ENCODE measurements at places on chromosomes 2 and 18.

DNA sequence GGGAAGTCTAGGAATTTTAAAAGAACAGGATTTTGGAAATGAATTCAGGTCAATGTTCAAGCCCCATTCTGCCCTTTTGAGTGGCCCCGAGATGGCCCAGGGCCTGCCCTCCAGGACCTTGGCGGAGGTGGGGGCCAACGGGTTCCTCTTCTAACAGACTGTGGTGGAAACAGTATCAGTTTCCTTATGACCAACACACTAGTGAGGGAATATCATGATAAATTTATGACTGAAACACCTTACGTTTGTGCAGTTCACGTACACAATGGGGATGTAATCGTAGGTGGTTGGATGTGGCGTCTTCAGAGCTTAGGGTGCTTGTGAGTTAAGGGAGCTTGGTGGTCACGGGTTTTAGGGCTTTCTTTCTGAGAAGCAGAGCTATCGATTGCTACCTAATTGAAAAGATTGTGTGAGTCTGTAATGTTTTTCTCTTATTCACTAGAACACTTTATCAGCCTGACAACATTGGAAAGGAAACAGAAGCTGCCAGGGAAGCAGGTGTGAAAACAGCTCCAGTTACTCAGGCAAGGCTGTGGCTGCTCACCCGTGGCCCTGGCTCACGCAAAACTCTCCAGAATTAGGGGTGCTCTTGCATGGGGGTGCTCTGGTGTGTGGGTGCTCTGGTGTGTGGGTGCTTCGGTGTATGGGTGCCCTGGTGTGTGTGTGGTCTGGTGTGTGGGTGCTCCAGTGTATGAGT lies 165.3 kb downstream of the SNTG2 start:
- no peak for DNase-seq

GRCh38 chr2:204727368-204727767 lies 182.1 kb downstream of the PARD3B start:
- no peak for DNase-seq

GRCh38 chr2:176892676-176893226 lies 319.8 kb upstream of the HNRNPA3 start:
- no peak for DNase-seq

GRCh38 chr18:59271606-59272220 lies 1.5 kb downstream of the RAX start:
- DNase-seq, result no peak

- DNase-seq, result no peak
Observed at GRCh38 chr2:216108310-216108966, 710 bp upstream of the XRCC5 start.

DNA sequence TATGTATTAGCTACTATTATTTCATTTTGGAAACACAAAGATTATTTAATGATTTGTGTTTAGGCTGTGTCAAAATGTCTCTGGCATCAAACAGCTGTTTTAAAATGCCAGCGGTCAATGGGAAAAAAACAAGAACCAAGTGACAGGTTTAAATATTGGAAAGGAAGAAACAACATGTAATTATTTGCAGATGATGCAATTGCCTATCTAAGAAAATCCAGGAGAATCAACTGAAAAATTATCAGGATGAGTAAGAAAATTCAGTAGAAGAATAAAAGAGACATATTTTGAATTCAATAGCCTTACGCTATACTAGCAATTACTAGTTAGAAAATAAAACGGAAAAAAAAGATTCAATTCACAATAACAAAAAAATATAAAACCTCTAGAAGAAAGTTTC lies 51.6 kb downstream of the HNRNPLL start:
- no peak for DNase-seq

GRCh38 chr2:233358335-233358734 lies 4.0 kb downstream of the DGKD start:
- no peak for DNase-seq

DNA sequence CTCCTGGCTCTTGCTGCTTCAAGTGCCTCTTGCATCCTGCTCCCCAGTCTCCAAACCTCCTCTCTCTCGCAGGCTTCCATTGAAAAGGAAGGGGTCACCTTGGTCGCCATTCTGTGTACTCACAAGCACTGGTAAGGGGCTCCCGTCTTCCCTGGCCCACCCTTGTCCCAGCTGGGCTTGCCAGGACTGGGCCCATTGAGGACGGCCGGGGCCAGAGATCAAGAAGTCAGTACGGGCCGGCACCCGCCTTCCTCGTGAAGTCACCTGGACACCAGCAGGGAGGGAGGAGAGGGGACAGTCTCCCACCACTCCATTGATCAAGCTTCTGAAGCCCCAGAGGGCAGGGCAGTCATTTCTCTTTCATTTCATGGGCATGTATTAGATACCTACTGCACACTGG lies 16.0 kb upstream of the CATIP start:
- DNase-seq, result no peak

- DNase-seq, result no peak
Observed at GRCh38 chr2:9236867-9237266, 30.3 kb downstream of the ASAP2 start.

DNA sequence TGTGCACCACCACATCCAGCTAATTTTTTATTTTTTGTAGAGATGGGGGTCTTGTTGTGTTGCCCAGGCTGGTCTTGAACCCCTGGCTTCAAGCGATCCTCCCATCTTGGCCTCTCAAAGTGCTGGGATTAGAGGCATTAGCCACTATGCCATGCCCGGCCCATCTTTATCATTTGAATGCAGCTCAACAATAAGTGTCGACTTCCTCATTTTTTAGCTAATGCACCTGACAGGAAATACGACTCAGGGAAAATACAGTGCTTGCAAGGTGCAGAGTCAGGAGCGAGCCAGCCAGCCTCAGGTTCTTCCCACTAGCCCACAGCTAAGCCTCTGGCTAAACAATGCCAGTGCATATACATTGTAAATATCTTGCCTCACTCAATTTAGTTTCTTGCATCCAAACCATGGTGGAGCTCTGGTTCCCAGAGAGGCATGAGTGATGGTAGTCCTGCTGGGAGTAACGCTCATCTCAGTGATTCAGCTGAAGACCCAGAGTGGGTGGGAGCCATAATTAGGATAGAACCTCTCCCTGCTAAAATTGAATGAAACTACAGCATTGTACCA lies 135.0 kb downstream of the TGIF1 start:
- no peak for DNase-seq

- no peak for DNase-seq
Observed at GRCh38 chr18:75257605-75258004, 47.0 kb downstream of the TSHZ1 start.

DNA sequence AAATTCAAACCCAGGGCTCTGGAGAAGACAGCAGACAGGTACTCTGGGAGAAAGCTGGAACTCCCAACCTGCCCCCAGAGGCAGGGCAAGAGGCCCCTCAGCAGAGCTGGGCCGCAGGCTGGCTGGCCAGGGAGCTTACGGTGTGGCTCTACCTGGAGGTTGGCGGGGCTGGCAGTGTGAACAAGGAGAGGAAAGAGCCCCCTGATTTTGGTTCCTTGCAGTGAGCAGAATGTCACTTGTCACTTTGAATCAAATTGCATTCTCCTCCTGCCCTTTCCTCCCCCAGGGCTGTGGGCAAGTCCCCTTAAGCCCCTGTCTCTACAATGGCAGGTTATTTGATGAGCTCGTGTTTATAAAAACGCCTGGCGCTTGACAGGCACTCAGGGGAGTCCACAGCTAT lies 32.6 kb downstream of the MYO7B start:
- no peak for DNase-seq

DNA sequence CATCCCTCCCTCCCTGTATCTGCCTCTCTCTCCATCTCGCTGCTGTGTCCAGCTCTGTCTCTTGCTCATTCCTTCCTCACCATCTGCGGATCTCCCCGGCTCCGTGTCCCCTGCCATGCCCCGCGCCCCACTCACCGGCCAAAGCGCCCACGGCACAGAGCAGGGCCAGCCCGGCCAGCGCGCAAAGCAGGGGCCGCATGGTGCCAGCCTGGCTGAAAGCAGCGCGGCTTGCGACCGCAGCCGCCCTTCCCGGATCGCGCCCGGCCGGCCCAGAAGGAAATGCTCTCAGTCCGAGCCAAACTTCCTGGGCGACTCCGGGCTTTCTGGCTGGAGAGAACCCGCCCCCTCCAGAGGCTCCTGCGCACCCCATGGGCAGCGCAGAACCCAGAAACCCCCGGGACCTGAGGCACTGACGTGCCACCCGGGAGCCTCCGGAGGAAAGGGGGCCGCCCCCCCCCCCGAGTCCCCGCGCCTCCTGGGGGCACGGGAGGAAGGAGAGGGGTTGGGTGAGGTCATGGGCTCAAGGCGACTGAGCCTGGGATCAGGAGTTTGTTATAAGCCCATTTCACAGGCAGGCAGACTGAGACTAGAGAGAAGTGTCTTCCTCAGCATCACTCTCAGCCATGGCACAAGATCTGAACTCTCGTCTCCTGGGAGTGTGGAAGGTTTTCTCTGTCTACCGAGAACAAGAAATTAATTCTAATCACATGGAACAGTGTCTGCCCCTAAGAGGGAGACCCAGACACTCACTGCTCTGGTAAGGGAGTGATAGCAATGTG lies 45.2 kb upstream of the RAB6C start:
- DNase-seq, result no peak

DNA sequence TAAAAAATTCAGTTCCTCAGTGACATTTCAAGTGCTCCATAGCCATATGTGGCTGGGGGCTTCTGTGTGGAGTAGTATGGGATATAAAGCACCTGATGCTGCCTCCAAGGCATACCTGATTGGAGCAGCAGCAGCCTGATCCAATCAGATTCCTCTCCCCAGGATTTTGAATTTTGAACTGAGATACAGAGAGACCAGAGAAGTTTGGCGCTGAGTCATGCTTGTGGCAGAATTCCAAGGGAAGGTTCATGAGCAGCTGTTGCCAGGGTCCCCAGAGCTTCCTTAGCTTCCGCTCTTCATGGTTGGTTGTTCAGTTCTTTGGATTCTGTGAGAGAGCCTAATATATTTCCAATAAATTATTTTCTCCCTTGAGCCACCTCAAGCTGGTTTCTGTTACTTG lies 29.0 kb upstream of the CFAP36 start:
- peak; percentile 50 for DNase-seq

DNA sequence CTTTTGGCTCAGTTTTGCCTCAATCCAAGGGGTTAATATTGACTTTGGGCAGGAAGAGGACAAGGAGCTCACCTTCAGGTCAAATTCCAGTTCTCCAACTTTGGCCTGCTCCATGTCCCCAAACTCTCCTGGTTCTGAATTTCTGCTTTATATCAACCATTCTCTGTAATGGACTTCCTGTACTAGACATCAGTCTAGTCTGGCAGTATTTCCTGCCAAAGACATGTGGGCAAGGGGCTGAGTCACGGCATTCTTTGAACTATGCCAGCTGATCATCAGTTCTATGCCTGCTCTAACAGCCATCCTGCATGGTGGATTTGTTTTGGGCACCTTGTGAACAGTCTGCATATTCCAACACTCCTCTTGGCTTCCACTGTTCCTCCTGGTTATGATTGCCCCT lies 199.4 kb downstream of the ZEB2 start:
- DNase-seq, result peak; percentile 5

- DNase-seq, result peak; percentile 23
Observed at GRCh38 chr2:189267925-189268579, 88.5 kb upstream of the COL5A2 start.

GRCh38 chr18:36124841-36125240 lies 4.3 kb downstream of the SLC39A6 start:
- no peak for DNase-seq

GRCh38 chr2:65263262-65263661 lies 35.6 kb downstream of the ACTR2 start:
- DNase-seq, result no peak

- DNase-seq, result peak; percentile 1
Observed at GRCh38 chr2:32522770-32523169, 105.1 kb upstream of the TTC27 start.

DNA sequence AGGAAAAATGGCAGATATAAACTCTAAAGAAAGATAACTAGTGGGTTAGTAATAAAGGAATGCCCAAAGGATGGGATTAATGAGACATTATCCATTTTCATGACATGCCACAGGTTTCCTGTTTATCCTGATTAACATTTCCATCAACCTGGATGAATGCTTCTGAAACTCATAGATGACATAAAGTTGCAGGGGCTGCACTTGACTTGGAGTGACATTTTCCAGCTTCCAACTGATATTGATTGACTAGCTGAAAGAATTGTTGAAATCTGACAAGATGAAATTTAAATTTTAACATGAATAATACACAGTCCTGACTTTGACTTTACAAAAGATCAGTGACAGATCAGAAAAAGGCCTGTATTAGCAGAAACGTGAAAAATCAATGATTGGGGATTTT lies 214.2 kb downstream of the DCC start:
- no peak for DNase-seq

- DNase-seq, result no peak
Observed at GRCh38 chr2:127051116-127052056, 55.6 kb downstream of the BIN1 start.

DNA sequence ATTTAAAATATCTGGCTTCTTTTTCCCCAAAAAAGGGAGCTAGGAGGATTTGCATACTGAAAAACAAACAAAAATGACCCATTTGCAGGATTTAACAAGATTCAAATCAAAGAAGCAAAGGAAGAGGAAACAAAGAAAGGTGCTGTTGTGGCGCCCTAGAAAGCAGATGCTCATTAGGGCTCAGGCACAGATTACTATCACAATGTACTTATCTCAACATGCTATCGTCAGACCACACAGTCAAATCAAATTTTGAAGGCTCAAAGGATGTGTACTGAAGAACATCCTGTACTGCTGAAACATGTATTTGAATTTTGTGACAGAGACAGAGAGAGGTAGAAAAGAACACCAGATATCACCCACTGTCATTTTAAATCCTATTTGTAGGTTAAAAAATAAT lies 10.9 kb downstream of the RBMS1 start:
- DNase-seq, result no peak

GRCh38 chr2:179533875-179534274 lies 269.2 kb upstream of the SESTD1 start:
- DNase-seq, result no peak

- DNase-seq, result no peak
Observed at GRCh38 chr2:45477546-45477945, 133.5 kb downstream of the SRBD1 start.

DNA sequence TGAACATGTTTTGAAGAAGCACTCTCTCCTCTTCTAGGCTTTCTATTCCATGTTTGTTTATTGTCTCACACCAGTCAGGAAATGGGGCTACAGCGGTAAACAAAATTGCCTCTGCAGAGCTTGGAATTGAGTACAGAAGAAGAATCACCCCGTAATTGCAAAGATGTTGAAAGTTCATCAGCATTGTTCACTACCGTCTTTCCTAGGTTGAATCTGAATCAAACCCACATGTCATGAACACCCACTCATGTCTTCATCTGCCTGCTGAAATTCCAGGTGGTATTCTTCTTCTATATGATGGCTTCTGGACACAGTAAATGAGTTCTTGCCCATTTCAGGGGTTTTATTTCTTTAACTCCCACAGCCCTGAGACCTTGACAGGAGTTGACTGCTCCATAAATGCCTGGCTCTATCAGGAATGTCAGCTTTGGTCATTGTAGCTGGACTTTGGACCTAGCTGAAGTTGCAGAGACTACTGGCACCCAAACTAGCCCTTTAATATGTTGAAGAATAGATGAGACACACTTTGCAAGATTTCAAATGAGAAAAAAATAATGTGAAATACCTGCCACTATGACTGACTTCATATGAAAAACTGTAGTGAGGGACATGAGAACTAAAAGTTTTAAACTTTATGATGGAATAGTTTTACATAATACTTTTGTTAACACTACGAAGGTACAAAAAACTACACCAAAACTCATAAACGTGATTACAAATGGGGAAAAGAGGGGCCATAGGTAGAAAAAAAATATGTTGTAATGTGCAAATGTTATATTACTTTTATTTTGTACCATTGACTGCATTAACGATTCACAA lies 1235.3 kb upstream of the ZEB2 start:
- DNase-seq, result no peak

Measured in hepatic stellate cell (primary cell).